Ascending aorta (tissue), 2 donors: ENCODE measurements at places on chromosomes 2 and 18. TPM values are rescaled to one million over a fixed set of nuclear protein-coding genes. Genes with fewer than 3 reads are reported as not detected.

GRCh38 chr2:43400508-43400907, 174.1 kb upstream of the ZFP36L2 start:
- H3K36me3 ChIP-seq = no peaks in the 10 kb centered on the region
- no peaks in the 10 kb centered on the region for H3K27me3 ChIP-seq
- no peak for DNase-seq
- H3K4me1 ChIP-seq = peaks cover 7% of the 10 kb centered on the region
- H3K4me3 ChIP-seq = no peak overlapping the region

DNA sequence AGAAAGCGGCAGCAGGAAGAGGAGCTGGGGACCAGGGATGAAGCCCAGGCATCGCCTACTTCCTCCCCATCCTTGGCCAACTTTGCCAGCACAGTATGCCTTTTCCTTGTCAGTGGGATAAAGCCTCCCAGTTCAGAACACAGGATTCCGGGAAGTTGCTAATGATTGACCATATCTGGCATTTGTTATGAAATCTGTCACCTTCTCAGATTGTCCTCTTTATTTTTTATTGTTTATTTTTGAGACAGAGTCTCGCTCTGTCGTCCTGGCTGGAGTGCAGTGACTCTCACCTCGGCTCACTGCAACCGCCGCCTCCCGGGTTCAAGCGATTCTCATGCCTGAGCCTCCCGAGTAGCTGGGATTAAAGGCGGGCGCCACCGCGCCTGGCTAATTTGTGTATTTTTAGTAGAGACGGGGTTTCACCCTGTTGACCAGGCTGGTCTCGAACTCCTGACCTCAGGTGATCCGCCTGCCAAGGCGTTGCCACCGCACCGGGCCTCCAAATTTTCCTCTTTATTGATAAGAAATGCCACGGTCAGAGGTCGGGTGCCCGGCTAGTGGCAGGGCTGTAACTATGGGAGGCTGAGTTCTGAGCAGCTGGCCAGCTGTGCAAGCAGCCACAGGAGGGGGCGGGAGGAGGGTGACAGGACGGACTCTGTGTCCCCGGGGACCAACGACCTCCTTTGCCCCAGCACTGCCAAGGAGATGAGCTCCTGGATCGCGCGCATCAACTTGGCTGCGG, 24.4 kb downstream of the PSD4 start:
- no peak for DNase-seq
- no peaks in the 10 kb centered on the region for H3K36me3 ChIP-seq

- H3K4me1 ChIP-seq = no peaks in the 10 kb centered on the region
- H3K27me3 ChIP-seq = no peaks in the 10 kb centered on the region
- no peak overlapping the region for H3K4me3 ChIP-seq
- no peak overlapping the region for H3K27ac ChIP-seq
- H3K36me3 ChIP-seq = no peaks in the 10 kb centered on the region
Observed at GRCh38 chr18:69265656-69266055, 135.0 kb upstream of the DOK6 start.

- DNase-seq = no peak
- H3K27ac ChIP-seq = no peak overlapping the region
- no peak overlapping the region for H3K4me3 ChIP-seq
- no peaks in the 10 kb centered on the region for H3K4me1 ChIP-seq
- H3K27me3 ChIP-seq = no peaks in the 10 kb centered on the region
Observed at GRCh38 chr18:49648326-49648725, 86.5 kb downstream of the LIPG start.

DNA sequence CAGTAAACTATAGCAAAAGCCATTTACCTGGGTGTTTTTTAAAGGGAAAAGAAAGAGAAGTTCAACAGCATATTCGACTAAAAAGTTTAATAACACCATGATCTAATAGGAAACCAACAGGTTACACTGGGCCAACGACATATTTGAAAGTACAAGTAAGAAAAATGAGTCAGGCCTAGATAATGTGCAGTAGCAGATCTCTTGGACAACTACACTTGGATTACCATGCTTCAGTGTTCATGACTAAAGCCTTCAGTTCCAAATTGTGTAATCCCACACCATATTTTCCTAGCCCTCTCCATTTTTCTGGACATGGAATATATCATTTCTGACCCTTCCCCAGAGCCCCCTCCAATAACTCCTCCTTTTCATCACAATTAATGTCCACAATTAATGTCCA, 39.1 kb upstream of the FIGN start:
- H3K27ac ChIP-seq = peak overlapping the region; percentile 65
- no peaks in the 10 kb centered on the region for H3K27me3 ChIP-seq
- H3K4me3 ChIP-seq = no peak overlapping the region

- no peak overlapping the region for H3K4me3 ChIP-seq
- H3K27ac ChIP-seq = no peak overlapping the region
- DNase-seq = peak; percentile 50
- no peaks in the 10 kb centered on the region for H3K4me1 ChIP-seq
- H3K36me3 ChIP-seq = no peaks in the 10 kb centered on the region
Observed at GRCh38 chr18:13477147-13477683, 249.1 kb downstream of the FAM210A start.

DNA sequence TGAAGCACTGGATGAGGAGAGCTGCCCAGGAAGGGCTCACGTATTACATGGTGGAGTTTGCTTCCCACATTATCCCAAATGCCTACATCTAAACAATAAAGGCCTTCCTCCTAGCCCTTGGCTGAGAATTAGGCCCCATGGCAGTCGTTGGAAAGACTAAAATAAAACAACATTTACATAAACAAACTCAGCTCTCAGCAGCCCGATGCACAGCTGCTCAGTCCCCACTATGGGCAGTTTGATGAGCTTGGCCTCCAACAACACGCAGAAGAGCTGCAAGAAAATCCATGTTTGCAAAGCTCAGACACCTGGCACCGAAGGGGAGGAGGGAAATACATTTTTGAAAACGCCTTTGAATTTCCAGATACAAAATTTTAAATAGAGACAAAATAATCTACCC, 352.4 kb downstream of the EIPR1 start:
- H3K4me1 ChIP-seq = no peaks in the 10 kb centered on the region
- H3K36me3 ChIP-seq = no peaks in the 10 kb centered on the region
- no peak overlapping the region for H3K27ac ChIP-seq

DNA sequence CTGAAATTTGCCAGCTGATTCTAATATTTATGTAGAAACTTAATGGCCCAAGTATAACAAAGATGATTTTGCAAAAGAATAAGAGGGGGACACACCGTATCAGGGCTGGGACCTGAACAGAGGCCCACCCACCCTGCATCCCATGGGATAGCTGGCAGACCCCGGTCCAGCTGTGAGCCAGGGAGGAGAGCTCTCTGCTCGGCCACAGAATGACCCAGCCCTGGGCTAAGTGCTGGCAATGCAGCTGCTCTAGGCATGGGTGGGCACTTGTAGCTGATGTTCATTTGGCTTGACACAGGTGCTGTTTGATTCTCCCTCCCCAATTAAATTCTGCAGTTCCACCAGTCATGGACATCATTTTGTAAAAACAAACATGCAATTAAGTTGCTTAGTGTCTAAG, 522.8 kb upstream of the RAB6C start:
- no peaks in the 10 kb centered on the region for H3K4me1 ChIP-seq
- H3K36me3 ChIP-seq = no peaks in the 10 kb centered on the region
- no peaks in the 10 kb centered on the region for H3K27me3 ChIP-seq
- no peak for DNase-seq
- no peak overlapping the region for H3K27ac ChIP-seq
- H3K4me3 ChIP-seq = no peak overlapping the region

GRCh38 chr18:55356815-55357214, 231.2 kb downstream of the TCF4 start:
- no peak overlapping the region for H3K27ac ChIP-seq
- H3K4me1 ChIP-seq = no peaks in the 10 kb centered on the region
- H3K4me3 ChIP-seq = no peak overlapping the region
- no peak for DNase-seq
- H3K27me3 ChIP-seq = no peaks in the 10 kb centered on the region

- no peaks in the 10 kb centered on the region for H3K36me3 ChIP-seq
- no peak overlapping the region for H3K27ac ChIP-seq
- H3K4me1 ChIP-seq = no peaks in the 10 kb centered on the region
- DNase-seq = no peak
Observed at GRCh38 chr2:136363900-136364299, 246.0 kb upstream of the CXCR4 start.

Gene SFTPB
- not detected for total RNA-seq

GRCh38 chr2:144730711-144731110, 210.8 kb upstream of the ZEB2 start:
- no peak overlapping the region for H3K27ac ChIP-seq
- no peak for DNase-seq
- H3K4me1 ChIP-seq = no peaks in the 10 kb centered on the region
- H3K36me3 ChIP-seq = no peaks in the 10 kb centered on the region
- H3K4me3 ChIP-seq = no peak overlapping the region
- H3K27me3 ChIP-seq = no peaks in the 10 kb centered on the region

DNA sequence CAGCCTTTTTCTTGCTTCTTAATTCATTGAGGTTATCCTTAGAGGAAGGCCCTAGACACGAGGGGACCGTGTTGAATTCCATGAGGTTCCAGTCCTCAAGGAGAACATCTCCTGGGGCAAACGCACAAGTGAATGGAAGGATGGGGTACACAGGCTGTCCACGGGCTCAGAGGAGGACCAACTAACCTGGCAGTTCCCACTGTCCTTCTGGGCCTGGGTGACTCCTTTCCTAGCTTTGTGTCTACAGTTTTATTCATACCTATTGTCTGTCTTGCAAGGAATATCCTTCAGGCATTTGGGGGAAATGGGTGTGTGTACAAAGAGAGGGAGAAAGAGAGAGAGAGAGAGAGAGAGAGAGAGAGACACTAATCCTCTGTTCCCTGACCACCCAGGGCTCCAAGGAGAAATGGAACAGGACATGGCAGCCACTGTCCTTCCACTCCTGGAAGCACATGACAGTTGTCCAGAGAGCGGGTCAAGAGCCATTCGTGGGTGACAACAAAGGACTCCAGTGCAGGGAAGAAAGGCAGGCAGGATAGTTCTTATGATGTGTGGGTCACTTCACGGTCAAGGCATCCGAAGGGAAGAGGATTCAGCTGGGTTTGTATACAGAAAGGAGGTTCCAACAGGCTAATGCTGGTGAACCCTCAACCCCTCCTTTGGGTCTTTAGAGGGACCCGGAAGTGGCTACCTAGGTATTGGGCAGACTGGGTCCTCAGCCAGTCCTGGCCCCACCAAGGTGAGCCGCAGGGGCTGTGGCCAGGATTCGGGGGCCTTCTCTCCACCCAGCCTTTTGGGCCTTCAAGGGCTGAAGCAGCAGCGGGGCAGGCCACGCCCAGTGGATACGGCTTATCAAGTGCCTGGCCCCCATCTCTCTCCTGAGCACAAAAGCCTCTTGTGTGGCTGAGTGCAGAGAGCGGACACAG, 150.6 kb downstream of the MYCN start:
- no peak for DNase-seq
- no peaks in the 10 kb centered on the region for H3K36me3 ChIP-seq
- H3K4me1 ChIP-seq = no peaks in the 10 kb centered on the region
- no peaks in the 10 kb centered on the region for H3K27me3 ChIP-seq
- no peak overlapping the region for H3K27ac ChIP-seq
- no peak overlapping the region for H3K4me3 ChIP-seq

Gene CXCR1
- total RNA-seq = not detected

DNA sequence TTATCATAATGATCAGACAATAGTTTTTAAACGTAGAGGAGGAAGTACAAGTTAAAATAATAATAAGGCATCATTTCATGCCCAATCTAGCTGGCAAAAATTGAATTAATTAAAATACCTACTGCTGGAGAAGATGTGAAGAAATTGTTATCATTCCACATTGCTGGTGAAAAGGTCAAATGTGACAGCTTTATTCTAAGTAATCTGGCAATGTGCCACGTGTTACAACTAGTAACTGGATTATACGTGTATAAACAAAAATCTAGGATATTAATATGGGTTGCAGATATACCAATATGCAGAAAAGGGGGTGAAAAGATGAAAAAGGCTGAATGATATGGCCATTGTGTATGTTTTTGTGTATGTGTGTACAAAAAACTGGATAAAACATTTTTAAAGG, 32.4 kb downstream of the SMAD2 start:
- no peaks in the 10 kb centered on the region for H3K4me1 ChIP-seq
- H3K27ac ChIP-seq = no peak overlapping the region
- DNase-seq = no peak
- no peak overlapping the region for H3K4me3 ChIP-seq
- H3K27me3 ChIP-seq = no peaks in the 10 kb centered on the region

- H3K27ac ChIP-seq = no peak overlapping the region
- H3K4me3 ChIP-seq = no peak overlapping the region
- no peak for DNase-seq
- H3K36me3 ChIP-seq = no peaks in the 10 kb centered on the region
Observed at GRCh38 chr2:12641441-12641840, 75.3 kb upstream of the TRIB2 start.

Gene FIGN
- 4.3 TPM for total RNA-seq

DNA sequence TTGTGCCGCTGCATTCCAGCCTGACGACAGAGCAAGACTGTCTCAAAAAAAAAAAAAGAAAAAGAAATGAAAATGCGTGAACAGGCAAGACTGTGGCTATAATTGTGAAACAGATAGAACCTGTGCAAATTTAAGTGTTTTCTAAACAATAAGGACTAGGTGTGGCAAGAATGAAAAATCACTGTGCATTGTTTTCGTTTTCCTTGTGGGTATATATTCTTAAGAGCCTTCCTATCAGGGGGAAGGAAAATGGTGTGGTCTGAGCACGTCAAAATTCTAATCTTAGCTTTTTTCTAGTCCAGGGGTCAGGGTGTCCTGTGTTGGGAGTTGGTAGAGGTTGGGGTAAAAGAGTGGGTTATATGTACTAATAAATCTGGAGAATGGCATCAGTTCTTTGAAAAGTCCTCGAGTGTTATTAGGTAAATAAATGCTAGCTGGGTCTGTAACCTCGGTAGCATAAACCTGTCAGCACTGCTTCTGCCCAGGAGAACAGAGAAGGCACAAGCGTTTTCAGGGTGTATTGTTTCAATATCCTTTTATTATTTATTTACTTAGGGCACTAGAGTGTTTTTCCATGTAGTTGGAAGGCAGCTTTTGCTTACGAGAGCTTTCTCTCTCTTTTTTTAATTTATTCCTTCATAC, 11.6 kb downstream of the ATP6V1C2 start:
- H3K27me3 ChIP-seq = no peaks in the 10 kb centered on the region
- H3K4me3 ChIP-seq = no peak overlapping the region
- DNase-seq = no peak
- no peaks in the 10 kb centered on the region for H3K36me3 ChIP-seq

Gene DLGAP1
- total RNA-seq = 2.0 TPM
